NCI-H510A (cell line): ENCODE measurements at places on chromosomes 1 and 21.
A peak's percentile ranks its signal among the peaks of the same experiment; 100 is the strongest.

GRCh38 chr1:176897350-176898236 is 266.9 kb downstream of the ASTN1 start:
- peak; percentile 14 for DNase-seq

DNA sequence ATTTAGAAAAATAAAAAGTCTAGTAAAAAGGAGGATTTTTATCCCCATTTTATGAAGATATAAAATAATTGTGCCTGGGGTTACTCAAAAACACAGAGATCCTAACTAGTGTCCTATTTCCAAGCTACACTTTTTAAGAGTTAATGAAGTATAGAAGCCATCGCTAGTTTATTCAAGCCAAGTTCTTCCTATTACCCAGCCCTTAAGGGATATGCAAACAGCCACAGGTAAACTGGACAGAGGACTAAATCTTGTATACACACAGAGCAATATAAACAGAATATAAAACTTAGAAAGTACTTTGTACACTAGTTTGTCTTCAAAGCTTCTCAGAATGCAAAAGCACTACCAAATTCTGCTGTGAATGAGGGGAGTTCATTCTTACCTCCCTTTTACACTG is 111.1 kb downstream of the RERE start:
- DNase-seq: no peak

DNA sequence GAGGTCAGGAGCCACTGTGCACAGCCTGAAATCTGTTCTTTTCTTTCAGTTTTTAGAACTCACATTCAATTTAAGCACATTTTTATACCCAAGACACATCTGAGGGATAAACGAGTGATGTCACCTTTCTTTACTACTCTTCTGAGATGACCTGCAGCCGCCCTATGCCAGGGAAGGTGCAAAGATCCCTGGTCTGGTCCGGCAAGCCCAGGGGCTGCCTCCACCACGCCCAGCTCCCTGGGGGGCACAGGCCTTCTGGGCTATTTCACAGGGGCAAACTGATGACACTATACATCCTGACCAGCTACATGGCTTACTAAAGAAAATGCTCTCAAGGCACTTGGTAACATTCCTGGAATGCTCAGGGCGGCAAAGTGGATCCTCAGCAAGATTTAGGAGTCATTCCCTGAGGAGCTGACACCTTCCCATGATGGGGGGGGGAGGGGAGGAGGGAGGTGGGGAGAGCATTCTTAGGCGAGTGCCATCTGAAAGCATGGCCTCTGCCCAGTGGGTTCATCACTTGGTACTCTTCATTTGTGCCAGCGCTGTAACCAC is 11.3 kb downstream of the MRAP start:
- DNase-seq: no peak

GRCh38 chr1:35447278-35447677 is 109.9 kb downstream of the KIAA0319L start:
- DNase-seq: no peak

- no peak for DNase-seq
Measured at GRCh38 chr1:34511802-34512201, 243.0 kb upstream of the GJB5 start.

DNA sequence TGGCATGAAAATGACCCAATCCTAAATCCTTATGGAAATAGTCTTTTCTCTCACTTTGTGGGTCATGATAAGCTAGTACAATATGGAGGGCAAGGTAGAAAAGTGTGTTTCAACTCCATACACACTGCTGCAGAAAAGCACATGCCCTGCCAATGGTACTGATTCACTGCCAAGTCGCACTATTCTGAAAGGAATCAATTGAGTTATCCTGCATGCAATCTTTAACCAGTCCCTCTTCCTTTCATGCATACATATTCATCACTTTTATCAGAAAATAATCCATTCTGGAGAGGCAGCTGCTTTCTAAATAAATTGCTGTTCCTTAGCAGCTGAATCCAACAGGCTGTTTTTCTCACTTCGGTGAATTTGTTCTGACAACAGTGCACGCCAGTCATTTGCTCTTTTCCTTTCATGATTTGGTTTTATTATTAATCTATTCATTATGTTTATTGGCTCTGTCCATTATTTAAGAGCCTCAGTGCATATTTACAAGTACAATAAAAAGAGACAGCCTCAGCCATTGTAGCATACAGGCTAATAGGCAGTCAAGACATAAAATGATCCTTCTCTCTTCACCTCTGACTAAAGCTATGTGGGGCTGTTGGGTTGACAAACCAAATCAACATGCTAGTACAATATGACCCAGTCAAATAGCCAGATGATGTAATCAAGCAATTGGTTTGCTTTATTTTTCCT is 108.8 kb downstream of the CHD1L start:
- no peak for DNase-seq

GRCh38 chr1:158998037-158998780 is 11.5 kb upstream of the IFI16 start:
- no peak for DNase-seq

- DNase-seq: no peak
Measured at GRCh38 chr1:46034601-46035516, 97.6 kb downstream of the PIK3R3 start.

DNA sequence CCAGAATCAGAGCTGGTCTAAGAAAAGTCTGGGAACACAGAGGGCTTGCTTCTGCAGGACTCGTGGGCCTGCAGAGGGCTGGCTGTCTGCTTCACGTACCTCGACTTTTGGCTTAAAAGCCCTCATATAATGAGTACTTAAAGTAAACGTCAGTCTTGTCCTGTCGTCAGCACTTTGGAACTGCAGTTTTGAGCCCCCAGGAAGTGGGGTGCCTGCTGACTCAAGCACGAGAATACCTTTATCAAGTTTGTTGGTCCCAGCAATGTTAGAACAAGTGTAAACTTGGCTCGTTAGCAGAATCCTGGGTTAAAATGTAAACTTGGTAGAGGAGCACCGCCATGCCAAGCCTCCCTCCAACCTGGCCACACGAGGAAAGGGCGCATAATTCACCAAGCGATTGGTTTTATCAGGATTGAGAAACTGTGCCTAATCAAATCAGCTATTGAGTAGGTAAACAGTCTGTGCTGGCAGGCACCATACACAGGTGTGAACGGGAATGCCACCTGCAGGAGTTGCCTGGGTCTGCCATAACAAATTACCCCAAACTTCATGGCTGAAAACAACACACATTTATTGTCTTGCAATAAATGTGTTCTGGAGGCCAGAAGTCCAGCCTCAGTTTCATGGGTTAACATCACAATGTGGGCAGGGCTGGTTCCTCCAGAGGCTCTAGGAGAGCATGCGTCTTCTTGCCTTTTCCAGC is 45.0 kb upstream of the FHAD1 start:
- DNase-seq: no peak

- DNase-seq: no peak
Measured at GRCh38 chr1:55588309-55588708, 373.1 kb upstream of the USP24 start.

GRCh38 chr1:174971902-174972301 is 27.8 kb upstream of the CACYBP start:
- DNase-seq: no peak
